ENCODE measurements at places on chromosomes 7 and 10. TPM values are rescaled to one million over a fixed set of nuclear protein-coding genes. Genes with fewer than 3 reads are reported as not detected.
A peak's percentile ranks its signal among the peaks of the same experiment; 100 is the strongest.

Gene CPA4
- not detected for total RNA-seq

GRCh38 chr7:4809091-4809591 lies 33.7 kb downstream of the AP5Z1 start:
- no peak for DNase-seq

DNA sequence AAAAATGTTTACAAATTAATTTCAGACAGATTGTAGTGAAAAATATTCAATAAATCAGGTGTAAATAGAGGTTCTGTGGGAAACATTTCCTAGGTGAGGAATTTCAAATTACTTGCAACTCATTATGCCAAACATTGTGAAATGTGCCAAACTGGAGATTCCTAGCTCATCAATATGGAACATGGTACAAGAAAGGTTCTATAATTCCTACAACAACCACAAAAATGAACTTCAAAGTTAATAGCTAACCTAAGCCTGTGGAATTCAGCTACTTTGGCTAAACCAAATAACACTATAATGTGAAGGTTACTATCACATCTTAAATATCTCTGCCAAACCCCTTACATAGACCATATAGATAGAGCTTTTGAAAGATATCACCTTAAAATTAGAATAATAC lies 223.3 kb upstream of the HGF start:
- no peak for DNase-seq

DNA sequence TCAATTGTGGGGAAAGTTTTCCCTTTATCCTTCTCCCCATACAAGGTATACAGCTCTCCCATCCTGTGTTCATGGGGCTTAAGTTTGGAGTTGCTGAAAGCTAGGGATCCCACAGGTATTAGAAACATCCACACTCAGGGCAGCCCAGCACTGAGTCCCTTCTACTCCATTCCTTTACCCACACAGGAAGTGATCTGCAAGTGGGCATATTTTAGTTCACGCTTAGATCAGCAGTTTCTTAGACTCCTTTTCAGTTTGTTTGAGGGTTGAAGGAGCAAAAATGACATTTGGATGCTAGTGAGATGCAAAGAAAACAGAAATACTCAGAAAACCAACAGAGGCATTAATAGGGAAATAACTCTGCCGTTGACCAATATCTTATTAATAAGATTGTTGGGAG lies 134.7 kb downstream of the VPS50 start:
- DNase-seq = no peak

Gene OR2A42
- total RNA-seq = not detected

DNA sequence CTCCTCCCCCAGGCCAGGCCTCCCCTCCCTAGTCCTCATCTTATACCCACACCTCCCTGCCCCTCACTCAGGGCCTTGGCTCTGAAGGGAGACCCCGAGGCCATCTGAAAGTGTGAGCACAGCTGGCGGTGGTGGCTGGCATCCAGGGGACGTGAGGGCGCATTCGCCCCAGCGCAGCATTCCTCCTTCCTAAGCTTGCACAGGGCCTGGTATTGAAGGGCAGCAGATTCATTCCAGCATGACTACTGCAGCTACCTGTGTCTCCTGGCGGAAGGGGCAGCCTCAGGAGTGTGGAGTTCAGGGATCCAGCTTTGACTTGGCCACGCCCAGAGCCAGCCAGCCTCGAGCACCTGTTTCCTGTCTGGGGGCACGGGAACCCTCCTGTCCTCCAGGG lies 72.6 kb downstream of the PARP12 start:
- DNase-seq = no peak

GRCh38 chr7:23293500-23294073 lies 5.6 kb upstream of the MALSU1 start:
- DNase-seq = no peak

DNA sequence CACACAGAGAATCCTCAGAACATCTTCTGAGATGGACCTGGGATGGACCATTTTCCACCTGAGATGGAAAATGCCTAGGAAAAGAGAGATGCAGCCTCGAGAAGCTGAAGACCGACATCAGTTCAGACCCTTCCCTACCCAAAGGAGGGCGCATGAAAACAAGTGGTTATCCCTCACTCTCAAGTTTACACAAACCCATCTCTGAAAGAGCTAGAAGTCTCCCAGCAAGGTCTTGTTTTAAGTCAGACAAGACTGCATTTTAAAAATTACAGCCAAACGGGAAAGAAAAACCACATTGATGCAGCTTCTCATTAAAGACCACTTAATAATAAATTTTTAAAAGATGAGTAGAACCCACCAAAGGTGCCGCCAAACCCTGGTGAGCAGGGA lies 1.3 kb downstream of the RAPGEF5 start:
- DNase-seq = no peak

Gene PDK4
- total RNA-seq = not detected

Gene GIMAP7
- 49.9 TPM for total RNA-seq

DNA sequence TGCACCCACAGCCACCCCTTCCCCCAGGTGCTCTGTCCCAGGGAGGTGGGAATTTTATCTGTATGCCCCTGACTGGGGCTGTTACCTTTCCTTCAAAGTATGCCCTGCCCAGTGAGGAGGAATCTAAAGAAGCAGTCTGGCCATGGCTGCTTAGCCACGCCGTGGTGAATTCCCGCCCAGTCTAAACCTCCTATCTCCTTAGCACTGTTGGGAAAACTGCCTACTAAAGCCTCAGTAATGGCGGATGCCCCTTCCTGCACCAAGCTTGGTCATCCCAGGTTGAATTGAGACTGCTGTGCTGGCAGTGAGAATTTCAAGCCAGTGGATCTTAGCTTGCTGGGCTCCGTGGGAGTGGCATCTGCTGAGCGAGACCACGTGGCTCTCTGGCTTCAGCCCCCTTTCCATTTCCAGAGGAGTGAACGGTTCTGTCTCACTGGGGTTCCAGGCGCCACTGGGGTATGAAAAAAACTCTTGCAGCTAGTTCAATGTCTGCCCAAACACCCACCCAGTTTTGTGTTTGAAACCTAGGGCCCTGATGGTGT lies 87.2 kb downstream of the ABCC2 start:
- peak; percentile 44 for DNase-seq

DNA sequence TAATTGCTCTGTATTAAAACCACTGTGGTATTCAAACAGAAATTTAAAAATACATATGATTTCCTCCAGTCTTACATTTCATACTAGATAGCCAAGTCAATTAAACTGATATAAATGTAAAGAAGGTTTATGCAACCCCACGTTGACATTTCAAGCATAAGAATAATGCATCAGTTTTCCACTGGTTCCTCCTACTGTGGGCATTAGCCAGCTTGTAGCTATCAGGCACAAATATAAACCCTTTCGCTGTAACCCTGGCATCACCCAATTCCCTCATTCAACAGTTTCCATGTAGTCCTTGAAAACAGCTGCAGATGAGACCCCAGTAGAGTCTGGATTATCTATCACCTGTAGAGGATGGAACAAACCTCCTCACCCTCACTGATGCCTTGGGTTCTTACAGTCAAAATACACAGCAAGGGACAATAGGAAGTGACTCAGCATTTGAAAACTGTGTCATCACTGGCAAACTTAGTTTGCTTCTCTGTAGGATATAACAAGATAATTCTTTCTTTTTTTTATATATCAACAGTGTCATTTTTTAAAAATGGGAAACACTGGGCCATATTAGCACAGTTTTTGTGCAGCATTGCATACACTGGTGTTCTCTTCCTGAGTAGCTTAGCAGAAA lies 113.0 kb downstream of the PDE1C start:
- DNase-seq = no peak

DNA sequence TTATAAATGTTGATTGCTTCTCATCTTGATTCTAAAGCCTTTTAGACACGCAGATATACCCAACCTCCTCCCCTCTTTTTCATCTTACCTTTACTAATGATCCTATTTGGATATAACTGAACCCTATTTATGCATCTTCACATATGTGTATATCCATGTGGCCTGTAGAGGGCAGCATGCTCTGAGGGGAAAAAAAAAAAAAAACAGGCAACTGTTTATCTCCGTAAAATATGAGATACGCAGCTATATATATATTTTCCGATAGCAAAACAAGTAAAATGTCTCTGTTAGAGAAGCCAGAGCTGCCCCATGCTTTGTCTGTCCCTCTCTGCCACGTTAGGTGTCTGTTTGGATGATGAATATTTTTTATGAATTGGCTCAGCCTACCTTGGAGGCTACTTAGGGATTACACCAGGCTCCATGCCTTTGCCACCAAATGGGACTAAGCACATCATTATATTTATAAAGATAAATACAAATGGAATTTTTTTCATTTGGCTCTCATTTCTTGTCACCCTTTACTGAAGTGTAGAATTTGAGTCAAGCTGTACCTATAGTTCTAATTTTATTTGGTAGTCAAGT lies 174.8 kb upstream of the FZD1 start:
- DNase-seq = no peak

DNA sequence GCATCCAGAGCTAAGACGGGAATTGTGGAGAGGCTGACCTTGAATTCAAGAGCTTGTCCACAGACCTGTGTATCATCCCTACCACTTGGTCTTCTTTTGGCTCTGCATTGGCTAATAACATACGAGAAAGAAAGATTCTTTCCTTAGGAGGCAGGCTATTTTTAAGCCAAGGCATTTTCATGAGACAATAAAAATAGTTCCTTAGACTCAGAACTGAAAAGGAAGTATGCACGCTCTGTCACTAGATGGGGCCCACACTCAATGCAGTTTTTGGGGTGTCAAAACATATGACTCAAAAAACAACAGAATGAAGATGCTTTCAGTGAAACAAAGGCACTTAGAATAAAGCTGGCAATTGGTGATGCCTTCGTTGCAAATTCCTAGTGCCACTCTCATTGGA lies 265.9 kb upstream of the DGKB start:
- DNase-seq = no peak

Gene ENTPD1
- total RNA-seq = 150 TPM

GRCh38 chr10:69242852-69243212 lies 22.7 kb downstream of the HKDC1 start:
- DNase-seq = no peak

DNA sequence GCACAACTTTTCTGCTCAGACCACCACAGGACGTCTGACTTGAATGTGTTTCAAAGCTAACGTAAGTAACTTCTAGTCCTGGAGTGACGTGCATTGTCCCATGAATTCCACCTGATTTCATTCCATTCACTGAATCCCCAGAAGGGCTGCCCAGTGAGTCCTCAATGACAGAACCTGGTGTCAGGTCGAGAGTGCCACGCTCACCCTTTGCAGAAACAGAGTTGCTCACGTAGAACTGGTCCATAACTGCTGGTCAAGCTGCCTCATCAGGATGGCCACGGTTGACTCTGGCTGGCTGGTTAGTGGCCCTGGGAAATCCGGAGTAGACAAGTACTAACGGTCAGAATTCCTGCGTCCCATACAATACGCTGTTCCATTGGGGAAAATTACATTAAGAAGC lies 50.6 kb upstream of the UBE3C start:
- no peak for DNase-seq

Gene NYAP1
- 0.07 TPM for total RNA-seq

GRCh38 chr7:38215115-38215514 lies 37.1 kb downstream of the STARD3NL start:
- DNase-seq = no peak

GRCh38 chr7:23604296-23604640 lies 7.1 kb downstream of the CCDC126 start:
- no peak for DNase-seq

Gene PNLIPRP2
- total RNA-seq = not detected

Gene ZSCAN21
- 5.6 TPM for total RNA-seq

DNA sequence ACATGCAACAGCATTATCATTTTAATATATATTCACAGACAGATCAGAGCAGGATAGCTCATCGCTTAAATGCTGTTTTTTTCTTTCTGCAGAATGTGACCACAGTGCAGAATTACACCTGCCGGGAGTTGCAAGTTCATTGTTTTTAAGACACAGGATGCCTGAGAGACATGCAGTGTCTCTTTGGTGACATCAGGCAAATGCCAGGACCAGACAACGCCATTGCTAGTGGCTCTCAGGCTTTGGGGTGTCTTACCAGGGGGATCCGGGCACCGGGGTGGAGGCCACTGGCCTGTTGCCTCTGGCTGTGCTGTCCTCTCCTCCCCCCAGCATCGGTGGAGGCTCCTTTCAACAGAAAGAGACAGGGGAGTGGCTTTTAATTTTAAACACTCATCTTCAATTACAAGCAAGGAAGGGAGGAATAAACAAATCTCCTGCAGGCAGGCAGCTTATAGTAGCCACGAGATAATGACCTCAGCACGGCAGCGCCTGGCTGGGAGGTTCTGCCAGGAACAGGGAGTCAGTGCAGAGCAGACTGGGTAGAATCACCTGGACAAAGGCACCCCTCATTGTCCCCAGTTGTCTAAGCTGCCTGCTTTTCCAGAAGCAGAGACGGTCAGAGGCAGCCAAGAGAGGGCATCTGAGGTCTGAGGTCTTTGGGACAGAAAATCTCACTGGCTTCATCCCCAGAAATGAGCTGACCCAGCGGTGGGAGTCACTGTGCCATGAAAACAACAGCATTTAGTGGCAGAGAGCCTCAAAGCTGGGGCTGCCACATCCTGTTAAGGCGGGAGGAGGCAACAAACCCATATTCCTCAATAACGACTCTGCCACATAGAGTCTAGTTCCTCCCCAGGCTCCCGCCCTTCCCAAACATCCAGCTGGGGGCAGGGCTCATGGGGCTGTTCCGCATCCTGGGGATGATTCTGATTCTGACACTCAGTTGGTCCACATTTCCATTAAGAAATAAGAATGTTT lies 148.4 kb downstream of the TCERG1L start:
- no peak for DNase-seq

DNA sequence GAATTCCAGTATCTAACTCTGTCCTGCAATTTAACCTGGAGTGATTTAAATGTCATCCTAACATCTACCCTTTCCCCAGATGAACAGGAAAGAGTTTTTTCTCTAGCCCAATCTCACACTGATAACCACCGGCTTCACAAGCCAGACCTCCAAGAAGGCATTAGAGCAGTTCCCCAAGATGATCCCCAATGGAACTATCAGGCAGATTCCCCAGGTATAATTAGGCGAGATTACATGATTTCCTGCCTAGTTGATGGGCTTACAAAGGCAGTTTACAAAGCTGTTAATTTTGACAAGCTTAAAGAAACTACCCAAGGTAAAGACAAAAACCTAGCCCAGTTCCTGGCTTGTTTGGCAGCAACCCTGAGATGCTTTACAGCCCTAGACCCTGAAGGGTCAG lies 14.1 kb upstream of the NT5C2 start:
- DNase-seq = no peak

DNA sequence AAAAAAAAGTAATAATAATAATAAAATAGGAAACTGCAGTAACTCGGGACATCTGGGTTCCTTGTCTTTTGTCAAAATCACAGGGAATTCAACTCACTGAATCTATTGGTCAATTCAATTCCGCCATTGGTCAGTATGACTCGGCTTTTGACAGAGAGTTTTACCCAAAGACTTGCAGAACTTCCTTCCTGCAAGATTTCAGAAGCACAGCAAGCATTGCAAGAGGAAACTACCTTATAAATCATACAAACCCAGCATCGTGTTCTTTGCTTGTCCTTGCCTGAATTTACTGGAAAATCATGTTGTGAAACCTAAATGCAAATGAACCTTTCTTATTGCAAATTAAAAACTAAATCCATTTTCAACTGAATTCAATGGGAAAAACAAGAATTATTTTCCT lies 15.5 kb downstream of the KLF6 start:
- no peak for DNase-seq

- DNase-seq = no peak
Observed at GRCh38 chr7:47080816-47081215, 501.1 kb downstream of the TNS3 start.

Data from activated CD8-positive, alpha-beta memory T cell treated with anti-CD3 and anti-CD28 coated beads, Interleukin-2, amount 10 ng/mL, durations not matched to agents 7 days and 5 days (primary cell).